AG10803 (cell line): ENCODE measurements at places on chromosomes 13 and 19.

DNA sequence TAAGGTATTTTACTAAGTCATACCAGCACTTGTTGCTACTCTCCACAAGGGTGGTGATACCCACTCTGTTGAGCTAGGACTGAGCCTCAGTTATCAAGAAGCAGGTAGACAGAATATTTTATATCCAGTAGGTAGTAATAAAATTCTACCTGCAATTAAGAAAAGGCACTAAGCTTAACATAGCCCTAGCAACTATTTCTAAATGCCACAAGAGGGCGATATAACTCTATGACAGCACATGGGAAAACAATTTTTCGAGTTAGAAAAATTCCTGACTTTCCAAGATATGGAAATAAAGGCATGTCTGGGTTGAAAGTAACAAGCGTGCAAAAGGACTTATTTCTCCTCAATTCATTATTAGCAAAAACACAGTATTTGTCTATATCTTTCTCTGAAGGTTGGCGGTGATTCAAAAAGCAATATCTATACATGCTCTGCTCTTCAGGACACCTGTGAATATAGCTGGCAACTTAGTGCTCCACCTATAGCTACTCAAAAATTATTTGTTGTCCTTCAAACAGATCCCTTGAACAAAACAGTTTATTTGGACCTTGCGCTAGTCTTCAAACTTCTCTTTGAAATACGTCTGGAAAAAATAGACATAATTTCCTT lies 14.7 kb downstream of the CCDC169 start:
- DNase-seq = peak; percentile 50

GRCh38 chr13:75173457-75174356 lies 308.3 kb downstream of the TBC1D4 start:
- no peak for DNase-seq

DNA sequence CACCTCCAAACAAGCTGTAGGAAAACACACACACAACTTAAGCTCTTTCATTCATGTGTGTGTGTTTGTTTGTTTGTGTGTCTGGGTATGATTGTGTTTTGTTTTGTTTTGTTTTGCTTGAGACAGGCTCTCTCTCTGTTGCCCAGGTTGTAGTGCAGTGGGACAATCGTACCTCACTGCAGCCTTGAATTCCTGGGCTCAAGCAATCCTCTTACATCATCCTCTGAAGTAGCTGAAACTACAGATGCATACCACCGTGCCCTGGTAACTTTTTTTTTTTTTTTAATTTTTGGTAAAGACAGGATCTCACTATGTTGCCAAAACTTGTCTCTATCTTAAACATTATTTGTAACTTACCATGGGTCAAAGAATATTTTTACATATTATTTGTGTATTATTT lies 431.7 kb downstream of the SLITRK1 start:
- peak; percentile 23 for DNase-seq

- DNase-seq = no peak
Measured at GRCh38 chr13:66139701-66140100, 1090.4 kb downstream of the PCDH9 start.

DNA sequence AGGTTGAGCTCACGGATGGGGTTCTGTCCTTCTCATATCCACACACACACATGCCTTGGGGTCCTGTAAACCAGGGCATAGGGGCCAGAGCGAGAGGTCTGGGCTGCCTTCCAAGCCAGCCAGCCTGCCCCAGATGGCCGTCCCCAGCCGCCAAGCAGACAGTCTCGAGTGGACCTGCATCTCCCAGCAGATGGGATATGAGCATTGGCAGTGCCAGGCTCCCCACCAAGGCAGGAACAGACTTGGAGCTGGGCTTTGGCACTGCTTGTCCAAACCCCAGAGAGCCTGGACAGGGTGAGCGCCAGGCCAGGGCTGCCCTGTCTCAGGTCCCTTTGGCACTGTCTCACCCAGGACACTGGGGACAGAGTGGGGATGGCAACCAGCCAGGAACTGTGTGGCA lies 130.4 kb downstream of the DPF1 start:
- DNase-seq = no peak

DNA sequence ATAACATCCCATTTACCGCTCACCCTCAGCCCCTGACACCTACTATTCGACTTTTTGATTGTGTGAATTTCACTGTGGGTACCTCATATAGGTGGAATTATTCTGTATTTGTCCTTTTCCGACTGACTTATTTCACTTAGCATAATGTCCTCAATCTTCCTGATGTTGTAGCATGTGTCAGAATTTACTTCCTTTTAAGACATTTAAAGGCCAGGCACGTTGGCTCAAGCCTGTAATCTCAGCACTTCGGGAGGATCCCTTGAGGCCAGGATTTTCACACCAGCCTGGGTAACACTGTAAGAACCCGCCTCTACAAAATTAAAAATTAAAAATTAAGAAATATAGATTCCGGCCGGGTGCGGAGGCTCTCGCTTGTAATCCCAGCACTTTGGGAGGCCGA lies 13.0 kb downstream of the ZNF490 start:
- no peak for DNase-seq

DNA sequence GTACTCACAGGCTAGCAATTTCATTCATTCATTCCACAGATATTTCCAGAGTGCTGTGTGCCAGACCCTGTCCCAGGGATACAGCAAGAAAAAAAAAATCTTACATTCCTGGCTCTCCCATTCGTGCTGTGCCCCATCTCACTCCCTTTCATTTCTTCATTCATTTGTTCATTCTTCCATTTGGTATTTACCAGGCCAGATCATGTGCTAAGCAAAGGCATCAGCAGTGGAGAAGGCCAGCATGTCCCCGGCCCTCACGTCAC lies 2.3 kb downstream of the MAP3K10 start:
- peak; percentile 69 for DNase-seq

- DNase-seq = no peak
Measured at GRCh38 chr19:55559684-55560083, 14.3 kb upstream of the SBK3 start.

- DNase-seq = peak; percentile 4
Measured at GRCh38 chr13:100338275-100338674, 249.4 kb downstream of the PCCA start.

DNA sequence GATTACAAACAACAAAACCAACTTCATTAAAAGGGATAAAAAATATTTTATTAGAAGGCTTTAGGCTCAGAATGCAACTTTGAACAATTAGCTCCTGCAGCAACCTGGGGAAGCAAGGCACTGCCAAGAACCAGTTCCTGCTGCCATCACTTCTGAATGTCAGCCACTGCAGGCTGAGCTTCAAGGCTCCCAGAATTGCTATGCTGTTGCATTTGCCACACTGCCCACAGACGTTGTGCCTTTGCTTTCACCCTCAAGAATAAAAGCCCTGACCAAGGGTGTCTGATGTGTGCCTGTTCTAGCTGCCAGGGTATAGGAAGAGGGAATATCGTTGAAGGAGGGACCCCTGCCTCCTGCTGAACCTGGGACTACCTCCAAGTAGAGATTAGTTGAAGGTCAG lies 238.4 kb downstream of the ITGBL1 start:
- DNase-seq = no peak

DNA sequence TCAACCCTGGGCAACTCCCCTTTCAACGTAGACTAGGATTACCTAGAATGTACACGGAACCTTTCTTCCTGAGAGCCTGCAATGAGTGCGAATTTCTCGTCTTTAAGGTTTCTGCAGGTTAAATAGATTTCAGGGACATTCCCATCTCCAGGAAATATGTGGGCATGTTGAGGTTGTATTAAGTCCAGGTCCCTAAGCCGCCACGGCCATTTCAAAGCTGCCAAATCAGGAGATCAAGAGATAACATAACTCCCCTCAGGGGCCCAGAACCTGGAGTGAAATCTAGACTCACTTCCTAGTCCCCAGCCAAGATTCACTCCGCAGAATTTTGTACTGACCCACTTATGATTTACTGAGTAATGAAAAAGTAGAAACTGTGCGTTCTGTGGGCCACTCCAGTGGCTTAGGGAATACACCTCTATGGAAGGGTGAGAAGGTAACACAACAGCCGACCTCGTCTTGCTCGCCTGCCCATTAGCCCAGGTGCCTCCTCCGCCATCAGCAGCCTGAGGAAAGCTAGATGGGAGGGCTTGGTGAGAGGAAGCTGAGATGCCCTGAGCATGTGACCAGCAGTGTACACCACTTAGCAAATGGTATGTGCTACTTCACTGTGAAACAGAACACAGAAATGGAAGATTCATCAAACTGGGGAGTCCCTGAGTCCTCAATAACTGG lies 98.5 kb upstream of the SOX1 start:
- no peak for DNase-seq

DNA sequence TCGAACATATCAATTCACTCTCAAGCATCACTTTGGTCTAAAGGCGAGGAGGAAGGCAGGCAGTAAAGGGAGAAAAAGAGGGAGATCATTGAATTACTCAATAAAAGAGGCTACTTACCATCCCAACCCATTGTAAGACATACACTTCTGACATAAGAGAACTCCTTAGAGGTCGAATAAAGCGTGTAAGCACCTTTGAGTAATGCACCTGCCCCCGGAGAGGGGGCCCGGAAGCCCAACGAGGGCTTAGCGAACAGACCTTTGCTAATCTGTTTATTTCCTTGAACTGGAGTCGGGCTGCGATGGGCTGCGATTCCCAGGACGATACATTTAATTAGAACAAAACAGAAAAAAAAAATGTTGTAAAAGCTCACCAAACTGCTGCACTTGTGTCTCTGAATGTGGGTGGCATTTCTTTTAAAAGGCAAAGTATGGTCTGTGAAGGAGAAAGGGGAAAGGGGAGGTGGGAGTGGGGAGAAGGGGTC lies 3.0 kb downstream of the ZC3H4 start:
- DNase-seq = no peak
